Activated CD4-positive, alpha-beta T cell treated with anti-CD3 and anti-CD28 coated beads, Interleukin-2, amount 50 U/mL, for 48 hours (primary cell): ENCODE measurements at places on chromosomes 7 and 10.

- no peak for DNase-seq
These were observed 83.9 kb downstream of the ADCY1 start for GRCh38 chr7:45657890-45658715.

DNA sequence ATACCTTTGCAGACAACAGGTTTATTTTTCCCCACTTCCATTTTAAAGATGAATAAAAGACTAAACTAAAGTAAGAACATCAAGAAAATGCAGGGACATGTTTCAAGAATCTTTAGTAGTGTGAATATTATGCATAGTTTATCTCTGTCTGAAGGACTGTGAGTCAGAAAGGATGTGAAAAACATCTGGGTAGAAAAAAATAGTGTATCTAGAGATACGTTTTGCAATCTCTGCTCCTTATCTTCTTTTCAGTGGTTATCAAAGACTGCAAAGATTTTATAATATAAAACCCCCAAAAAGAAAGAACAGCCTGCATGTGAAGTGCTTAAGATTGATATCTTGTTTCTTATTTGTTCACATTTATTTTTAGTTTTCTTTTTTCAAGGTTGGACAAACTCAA lies 101.9 kb upstream of the ARHGAP21 start:
- no peak for DNase-seq

DNA sequence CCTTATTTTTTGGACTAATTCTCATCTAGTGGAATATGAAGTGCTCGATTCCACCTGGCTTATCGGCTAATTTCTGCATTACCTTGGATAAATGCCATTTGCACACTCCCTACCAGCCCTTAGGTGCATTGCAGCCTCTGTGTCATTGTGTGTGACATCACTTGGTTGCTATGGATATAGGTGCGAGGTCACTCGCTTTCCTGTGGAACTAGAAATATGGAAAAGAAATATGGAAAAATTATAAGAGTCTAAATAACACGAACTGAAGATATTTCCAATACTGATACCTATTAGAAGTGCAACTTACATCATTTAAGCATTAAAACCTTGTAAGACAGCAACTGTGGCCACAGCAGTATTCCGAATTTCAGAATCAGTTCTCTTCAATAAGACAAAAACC lies 2.0 kb downstream of the YWHAG start:
- DNase-seq = no peak

- no peak for DNase-seq
These were observed 14.4 kb upstream of the GDF10 start for GRCh38 chr10:47285381-47286115.

- DNase-seq = no peak
These were observed 69.8 kb downstream of the ADD3 start for GRCh38 chr10:110077436-110078130.

DNA sequence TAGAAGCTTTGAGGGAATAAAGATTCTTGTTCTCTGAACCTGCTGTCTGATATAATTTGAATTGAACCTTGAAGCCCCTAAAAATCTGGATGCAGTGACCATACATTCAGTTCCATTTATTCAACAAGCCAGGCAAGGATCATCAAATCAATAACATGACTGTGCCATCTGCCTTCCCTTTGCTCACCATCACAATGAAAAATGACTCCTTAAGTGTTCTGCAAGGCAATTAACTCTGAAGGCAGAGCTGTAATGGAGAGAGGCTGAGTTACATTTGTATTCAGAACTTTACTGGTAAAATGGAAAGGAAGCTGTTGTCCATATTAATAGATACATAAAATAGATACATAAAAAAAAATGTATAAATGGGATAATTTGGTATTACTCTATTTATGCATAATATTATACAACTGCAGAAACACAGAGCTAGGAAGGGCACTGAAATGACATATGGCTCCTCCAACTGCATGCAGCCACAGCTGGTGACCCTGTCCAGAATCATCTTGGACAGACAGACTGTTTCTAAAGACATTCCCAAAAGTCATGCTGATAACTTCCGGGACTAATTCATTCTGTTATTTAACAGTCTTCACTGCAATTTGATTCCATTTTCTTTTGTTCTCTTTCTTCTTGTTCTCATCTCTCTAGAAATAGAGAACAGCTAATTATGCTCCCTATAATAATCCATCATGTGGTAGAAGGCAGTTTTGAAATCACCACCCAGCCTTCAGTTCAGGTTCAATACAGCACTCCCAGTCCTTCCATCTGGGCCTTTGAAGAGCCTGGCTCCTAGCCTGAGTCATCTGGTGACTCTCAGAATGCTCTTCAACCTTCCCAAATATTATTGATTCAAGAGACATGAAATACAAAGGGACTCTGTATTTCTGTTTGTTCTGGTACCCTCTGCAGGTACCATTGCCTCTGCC lies 412.6 kb downstream of the GFRA1 start:
- no peak for DNase-seq

DNA sequence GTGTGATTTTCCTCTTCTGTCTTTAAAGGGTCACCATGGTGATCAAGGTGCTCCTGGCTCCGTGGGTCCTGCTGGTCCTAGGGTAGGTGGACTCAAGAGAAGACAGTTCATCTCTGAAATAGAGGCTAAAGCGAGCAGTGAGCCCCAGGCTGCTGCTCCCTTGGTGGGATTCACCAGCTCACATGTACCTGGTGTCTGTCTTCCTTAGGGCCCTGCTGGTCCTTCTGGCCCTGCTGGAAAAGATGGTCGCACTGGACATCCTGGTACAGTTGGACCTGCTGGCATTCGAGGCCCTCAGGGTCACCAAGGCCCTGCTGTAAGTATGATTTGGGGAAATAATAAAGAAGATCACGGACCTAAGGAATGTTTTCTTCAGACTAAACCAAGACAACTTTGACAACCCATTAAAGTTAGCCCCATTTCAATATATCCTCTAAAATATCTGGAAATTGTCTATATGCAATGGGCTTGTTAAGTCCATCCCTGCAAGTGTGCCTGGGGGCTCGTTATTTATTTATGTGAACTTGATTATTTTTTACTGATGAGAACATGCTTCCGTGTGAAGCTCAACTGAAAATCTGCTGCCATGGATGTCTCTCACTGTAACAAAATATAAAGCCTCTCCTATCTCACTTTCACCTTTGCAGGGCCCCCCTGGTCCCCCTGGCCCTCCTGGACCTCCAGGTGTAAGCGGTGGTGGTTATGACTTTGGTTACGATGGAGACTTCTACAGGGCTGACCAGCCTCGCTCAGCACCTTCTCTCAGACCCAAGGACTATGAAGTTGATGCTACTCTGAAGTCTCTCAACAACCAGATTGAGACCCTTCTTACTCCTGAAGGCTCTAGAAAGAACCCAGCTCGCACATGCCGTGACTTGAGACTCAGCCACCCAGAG lies 32.5 kb downstream of the COL1A2 start:
- no peak for DNase-seq

- DNase-seq = no peak
These were observed 169.0 kb downstream of the SRPK2 start for GRCh38 chr7:105219771-105220160.

DNA sequence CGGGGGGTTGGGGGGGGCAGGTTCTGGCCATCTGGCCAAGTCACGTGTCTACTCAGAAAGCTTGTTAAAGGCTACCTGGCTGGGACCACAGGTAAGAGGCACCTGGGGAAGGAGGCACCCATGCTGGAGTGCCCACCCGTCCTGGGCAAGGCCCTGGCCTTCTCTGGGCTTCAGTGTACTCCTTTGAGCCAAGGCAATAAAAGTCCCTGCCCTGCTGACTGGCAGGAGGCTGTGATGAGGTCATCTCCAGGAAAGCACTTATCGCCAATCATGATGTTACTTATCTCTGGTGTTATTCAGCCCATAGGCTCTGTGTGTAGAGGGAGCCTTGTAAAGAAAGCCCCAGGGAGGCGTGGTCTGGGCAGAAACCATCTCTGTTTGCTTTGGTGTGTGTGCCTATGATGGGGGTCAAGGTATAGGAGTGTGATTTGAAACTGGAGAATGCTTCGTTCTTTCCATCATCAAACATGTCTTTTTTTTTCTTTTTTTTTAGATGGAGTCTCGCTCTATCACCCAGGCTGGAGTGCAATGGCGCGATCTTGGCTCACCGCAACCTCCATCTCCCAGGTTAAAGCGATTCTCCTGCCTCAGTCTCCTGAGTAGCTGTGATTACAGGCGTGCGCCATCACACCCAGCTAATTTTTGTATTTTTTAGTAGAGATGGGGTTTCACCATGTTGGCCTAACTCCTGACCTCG lies 2.5 kb upstream of the CLDN4 start:
- DNase-seq = peak; percentile 25

DNA sequence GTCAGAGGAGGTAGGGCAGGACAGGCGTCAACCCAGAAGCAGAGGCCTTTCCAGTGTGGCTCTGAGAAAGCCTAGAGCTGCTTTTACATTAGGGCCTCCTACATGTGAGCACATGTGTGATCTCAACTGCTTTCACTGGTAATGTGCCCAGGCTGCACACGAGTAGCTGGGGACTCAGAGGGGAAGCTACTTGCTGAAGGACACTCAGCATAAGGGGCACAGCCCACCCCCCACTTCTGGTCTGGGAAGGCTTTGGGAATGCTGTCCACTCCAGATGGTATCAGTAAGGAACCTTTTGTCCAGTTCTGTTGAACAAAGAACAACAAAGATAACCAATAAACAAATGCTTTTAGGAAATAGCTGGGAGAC lies 18.9 kb downstream of the PRF1 start:
- DNase-seq = no peak

GRCh38 chr7:132430861-132431822 lies 145.1 kb downstream of the PLXNA4 start:
- DNase-seq = peak; percentile 47

- no peak for DNase-seq
These were observed 81.2 kb downstream of the PAX2 start for GRCh38 chr10:100826661-100826982.

DNA sequence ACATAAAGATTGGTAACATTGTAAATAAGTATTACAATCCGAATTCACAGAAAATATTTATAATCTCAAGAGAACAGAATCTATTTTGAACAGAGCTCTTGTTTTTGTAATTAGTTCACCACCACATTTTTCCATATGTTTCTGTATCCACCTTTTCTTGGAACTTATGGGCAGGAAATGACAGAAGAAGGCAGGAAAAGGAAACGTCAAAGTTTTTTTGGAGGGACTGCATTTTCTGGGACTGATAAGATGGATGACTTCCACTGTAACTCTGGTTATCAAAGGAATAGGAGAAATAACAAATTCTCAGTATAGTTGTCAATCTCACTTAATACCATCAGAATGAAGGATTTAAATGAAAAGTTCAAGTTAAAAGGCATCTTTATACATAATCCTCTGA lies 75.1 kb upstream of the SMNDC1 start:
- no peak for DNase-seq

DNA sequence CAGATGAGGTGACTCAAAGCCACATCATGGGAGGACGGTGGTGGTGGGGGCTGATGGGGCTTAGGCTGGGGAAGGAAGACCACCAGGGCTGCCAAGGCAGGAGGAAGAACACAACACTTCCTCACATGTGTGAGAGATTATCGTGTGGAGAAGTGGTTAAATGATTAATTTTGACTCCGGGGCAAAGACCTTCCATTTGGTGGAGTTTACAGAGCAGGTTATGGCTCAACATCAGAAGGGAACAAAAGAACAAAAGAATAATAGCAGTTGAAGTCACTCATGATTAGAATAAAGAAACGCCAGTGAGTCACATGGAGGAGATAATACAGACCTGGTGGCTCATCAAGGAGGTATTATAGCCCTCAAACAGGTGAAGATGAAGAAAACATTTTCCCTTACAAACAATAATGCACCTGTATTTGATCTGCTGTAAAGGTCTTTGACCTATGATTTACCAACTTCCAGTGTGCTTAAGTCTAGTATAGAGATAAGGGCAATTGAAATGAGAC lies 170.1 kb downstream of the PKD1L1 start:
- no peak for DNase-seq

DNA sequence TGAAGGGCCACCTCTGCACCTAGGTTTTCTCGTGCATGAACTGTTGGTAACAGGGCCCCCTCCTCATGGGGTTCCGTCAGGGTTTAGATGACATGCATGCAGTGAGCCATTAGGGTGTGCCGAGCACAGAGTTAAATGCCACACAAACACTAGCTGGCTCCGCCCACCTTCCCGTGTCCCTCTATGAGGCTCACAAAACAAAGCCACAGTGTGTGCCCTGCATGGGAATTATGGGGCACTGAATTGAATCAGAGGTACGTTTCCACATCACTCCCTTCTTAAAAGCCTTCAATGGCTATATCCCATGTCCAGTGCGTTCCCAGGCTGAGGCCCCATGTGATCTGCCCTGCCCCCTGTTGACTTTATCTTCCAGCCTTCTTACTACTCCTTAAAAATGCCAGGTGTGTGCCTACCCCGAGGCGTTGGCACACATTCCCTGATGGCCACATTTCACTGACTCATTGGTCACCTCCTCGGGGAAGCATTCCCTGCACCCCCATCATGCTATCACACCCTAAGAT lies 35.7 kb downstream of the GSDME start:
- DNase-seq = no peak

GRCh38 chr10:43963379-43963778 lies 314.7 kb upstream of the ZNF32 start:
- no peak for DNase-seq

DNA sequence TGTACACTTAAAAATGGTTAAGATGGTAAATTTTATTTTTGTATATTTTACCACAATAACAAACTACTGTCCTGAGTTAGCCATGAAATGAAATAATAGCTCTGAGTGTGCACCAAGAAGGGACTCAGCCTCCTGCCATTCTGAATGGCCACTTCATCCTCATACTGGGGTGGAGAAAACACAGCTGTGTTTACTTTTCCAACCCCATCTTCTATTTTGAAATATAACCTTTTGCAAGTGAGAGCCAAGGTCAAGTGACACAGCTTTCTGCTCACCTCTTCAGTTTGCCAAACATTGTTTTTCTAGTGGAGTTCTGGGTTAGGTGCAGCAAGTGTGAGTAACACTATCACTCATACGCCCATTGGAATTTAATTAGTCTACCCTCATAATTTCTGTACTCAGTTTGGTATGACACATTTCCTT lies 107.4 kb upstream of the GLCCI1 start:
- no peak for DNase-seq

GRCh38 chr7:13894954-13895353 lies 94.5 kb downstream of the ETV1 start:
- DNase-seq = no peak

DNA sequence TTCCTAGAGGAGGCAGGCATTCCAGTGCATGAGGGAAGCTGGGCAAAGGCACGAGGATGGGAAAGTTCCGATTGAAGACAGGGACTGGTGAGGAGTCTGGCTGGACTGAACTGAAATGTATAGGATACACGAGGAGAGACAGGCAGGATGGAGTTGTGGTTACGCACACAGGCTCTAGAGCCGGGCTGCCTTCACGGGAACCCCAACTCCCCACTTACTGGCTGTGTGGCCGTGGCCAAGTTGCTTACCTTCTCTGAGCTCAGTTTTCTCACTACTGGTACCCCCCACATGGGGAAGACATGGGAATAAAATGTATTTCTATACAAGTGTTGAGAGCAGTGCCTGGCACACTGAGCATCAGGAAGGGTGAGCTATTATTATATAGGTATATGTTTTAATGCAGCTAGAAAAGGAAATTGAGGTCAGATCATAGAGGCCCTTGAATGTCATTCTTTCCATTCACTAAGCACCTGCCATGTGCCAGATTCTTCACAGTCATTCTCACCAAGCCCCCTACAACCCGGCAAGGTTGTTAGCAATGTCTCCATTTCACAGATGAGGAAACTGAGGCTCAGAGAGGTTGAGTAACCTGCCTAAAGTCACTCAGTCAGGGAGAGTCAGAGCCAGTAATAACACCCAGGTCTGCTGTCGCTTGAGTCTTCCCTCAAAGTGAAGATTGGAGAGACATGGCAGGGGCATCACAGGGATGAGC lies 9.7 kb downstream of the CHST3 start:
- peak; percentile 12 for DNase-seq
